Muscle of arm (tissue), 14 donors: ENCODE measurements at places on chromosomes 11 and 22.

- no peak for DNase-seq
Observed at GRCh38 chr22:25763239-25763777, 21.3 kb downstream of the MYO18B start.

GRCh38 chr11:76329084-76329648, 51.8 kb downstream of the THAP12 start:
- no peak for DNase-seq

GRCh38 chr11:86749821-86750401, 50.4 kb upstream of the PRSS23 start:
- no peak for DNase-seq

- DNase-seq: no peak
Observed at GRCh38 chr11:68191661-68192579, 21.2 kb downstream of the KMT5B start.

DNA sequence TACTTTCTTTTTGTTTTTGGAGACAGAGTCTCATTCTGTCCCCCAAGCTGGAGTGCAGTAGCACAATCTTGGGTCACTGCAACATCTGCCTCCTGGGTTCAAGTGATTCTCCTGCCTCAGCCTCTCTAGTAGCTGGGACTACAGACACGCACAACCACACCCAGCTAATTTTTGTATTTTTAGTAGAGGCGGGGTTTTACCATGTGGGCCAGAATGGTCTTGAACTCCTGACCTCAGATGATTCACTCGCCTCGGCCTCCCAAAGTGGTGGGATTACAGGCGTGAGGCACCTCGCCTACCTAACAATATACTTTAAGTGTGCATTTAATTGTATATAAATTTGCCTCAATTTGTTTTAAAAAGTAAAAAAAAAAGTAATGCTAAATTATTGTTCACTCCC, 38.4 kb downstream of the GRK3 start:
- no peak for DNase-seq

DNA sequence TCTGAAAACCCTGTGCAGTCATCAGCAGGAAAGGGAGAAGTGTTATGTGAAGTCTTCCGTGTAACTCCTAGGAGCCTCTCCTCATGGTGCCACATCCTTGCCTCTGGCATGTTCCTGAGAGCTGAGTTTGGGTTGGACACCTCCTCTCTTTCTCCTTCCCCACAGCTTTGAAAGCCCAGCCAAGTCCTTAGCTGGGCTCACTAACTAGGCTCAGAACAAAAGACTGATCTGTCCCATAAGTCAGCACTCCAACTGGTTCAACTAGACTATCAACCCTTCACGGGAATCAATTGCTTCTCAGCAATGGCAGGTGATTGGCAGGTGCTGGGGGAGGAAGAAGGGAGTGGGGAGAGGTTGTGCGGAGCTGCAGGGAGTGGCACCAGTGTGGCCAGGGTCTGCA, 509.9 kb upstream of the B3GAT1 start:
- DNase-seq: no peak

DNA sequence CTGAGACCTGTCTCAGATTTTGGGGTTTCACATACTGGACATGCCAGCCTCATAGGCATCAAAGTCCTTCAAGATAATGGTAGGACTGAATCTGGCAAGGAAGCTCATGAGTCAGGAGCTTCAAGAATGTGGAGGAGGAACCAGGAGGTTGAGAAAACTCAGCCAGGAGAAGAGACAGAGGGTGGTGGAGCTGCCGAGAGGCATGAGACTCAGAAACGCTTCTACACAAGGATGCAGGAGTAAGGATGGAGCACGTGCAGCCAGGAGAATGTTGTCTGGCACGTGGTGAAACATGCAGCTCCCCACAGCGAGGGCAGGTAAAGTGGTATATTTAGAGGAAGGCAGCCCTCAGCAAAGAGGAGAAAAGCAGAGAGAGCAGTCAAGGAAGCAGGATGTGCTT, 148.7 kb upstream of the ISX start:
- DNase-seq: no peak

- peak; percentile 70 for DNase-seq
Observed at GRCh38 chr22:23178512-23179254, 1.6 kb upstream of the BCR start.

- no peak for DNase-seq
Observed at GRCh38 chr11:38593649-38594048, 1995.6 kb upstream of the RAG2 start.

DNA sequence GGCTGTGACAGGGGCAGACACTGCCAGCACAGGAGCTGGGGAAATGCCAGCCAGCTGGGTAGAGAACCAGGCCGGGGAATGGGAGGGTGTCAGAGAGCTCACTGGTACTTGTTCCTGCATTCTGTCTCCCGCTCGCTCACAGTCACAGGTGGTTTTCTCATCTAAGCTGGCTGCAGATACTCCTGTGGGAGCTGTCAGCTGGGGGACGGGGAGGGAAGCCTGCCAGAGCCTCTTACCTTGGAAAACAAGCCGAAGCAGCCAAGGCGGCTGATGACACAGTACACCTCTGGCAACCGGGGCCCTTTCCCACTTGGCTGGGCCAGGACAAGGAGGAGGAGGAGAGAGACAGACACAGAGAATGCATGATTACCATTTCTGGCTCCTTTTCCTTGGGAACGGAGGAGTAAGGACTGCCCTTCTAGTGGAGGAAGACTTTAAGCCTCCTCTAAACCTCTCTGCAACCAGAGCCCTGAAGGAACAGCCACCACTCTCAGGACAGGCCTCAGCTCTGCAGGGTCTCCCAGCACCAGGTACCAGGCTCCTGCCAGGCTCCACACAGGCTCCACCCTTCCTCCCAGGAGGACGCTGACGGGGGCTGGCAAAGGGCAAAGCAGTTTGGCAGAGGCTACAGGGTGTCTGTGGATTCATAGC, 25.1 kb downstream of the RPL27A start:
- DNase-seq: peak; percentile 84

GRCh38 chr11:118619444-118620197, 12.2 kb downstream of the PHLDB1 start:
- DNase-seq: peak; percentile 56

GRCh38 chr11:2383852-2384804, 7.0 kb downstream of the CD81 start:
- no peak for DNase-seq

DNA sequence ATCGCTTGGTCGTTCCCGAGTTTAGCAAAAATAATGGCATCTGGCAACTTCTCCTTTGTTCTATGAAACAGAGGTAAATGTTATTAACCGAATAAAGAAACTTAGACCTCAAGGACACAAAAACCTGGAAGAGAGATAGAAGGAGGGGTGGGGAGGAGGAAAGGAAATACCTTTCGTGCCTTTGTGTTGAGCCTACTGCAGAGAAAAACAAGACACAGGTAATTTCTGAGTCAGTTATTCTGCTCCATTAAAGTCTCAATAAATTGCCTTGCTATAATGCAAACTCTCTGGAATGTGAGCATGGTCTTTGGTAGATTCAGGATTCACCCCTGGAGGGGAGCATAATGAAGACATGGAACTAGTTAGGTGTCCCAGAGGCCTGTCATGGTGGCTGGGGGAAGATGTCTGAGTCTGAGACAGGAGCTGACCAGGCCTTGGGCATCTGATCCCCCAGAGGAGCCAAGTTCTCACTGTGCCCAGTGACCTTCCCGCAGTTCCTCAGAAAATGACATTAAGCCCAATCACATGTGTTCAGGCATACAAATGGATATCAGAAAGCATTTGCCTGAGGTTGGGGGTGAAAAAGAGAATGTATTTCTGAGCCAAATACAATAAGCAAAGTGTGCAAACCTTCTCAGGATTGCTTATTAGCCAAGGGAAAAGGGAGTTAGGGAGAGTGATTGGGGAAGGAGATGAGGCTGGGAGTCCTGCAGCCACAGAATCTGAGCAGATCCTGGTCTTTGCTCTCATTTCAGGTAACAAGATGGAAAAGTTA, 72.6 kb upstream of the CADM1 start:
- no peak for DNase-seq

DNA sequence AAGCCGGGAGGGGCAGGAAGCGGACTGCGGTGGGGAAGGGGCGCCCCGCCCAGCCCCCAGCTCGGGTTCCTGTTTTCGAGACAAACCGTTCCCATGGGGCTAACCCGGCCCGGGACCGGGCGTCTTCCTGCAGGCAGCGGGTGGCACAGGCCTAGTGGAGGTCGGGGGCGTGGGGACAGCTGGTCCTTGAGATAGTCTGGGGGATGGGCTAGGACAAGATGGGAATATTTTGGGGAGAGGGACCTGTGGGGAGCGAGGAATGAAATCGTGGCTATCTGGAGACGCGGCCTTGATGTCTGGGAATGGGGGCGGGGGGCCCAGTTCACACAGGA, 1.2 kb upstream of the RASGRP2 start:
- DNase-seq: no peak

- DNase-seq: no peak
Observed at GRCh38 chr22:20777420-20778177, 3.7 kb downstream of the SERPIND1 start.

- DNase-seq: no peak
Observed at GRCh38 chr11:60119710-60120109, 31.2 kb downstream of the MS4A2 start.

- DNase-seq: no peak
Observed at GRCh38 chr11:75135651-75136050, 15.3 kb upstream of the SLCO2B1 start.

- no peak for DNase-seq
Observed at GRCh38 chr11:134398644-134399292, 13.3 kb downstream of the B3GAT1 start.
